PC-9 (cell line): ENCODE measurements at places on chromosomes 2 and 18. TPM values are rescaled to one million over a fixed set of nuclear protein-coding genes. Genes with fewer than 3 reads are reported as not detected.

GRCh38 chr18:56124186-56124585, 514.2 kb downstream of the TXNL1 start:
- no peak for DNase-seq

DNA sequence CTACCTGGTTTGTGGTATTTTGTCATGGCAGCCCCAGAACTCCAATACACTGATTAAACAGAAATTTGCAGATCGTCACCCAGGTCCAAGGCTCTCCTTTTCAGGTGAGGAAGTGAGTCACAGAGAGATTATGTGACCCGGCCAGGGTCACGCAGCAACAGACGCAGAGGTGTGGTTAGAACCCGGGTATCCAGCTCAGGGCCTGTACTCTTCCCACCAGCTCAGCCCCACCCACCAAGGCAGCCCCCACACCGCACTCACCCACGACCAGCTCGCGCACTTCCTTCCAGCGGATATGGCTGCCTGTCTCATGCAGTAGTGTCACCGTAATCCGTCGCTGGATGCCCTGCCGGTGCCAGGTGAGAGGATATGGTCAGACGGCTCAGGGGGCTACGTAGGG, 48.1 kb downstream of the AQP12A start:
- DNase-seq = peak; percentile 68

EMILIN1 gene
- total RNA-seq = 0.83 and 1.6 TPM in 2 replicates

DNA sequence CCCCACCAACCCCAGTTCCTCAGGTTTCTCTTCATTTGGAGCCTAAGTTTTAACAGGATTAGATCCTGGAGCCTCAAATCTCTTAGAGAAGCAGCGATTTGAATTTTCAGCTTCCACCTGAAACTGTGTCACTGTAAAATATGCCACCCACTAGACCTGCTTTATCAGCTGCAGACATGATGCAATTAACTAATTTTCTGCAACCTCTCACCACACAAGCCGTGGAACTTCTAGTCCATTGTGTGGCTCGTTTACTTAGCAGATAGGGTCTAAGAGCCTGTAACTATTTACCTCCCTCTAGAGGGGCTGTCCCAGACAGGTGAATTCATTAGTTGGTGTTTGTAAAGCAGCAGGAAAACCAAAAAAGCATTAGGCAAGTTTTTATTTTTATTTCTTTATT, 31.6 kb upstream of the FZD5 start:
- no peak for DNase-seq

DNA sequence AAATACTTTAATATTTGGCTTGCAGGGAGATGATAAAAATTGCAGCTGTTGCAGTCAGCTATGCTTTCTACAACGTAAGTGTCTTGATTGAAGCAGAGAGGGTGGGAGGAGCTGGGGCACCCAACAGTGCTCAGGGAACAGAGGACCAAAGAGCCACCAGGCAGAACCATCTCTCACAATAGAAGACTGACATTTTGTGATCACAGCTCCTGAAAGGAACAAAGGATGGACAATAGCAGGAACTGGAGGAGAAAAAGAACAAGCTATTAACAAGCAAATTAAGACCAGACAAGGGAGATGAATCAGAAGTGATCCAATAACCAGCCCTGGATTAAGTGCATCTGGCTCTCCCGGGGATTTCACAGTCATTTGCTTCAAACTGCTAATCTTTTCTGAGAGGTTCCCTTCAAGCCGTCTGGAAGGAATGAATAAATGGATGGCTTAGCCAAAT, 65.7 kb upstream of the SMAD2 start:
- DNase-seq = no peak

- no peak for DNase-seq
Observed at GRCh38 chr2:34831096-34831495, 1232.0 kb upstream of the FAM98A start.

GRCh38 chr2:112150447-112150846, 12.3 kb downstream of the FBLN7 start:
- peak; percentile 19 for DNase-seq

PAIP2B gene
- total RNA-seq = 5.4 and 6.1 TPM in 2 replicates

PLEKHH2 gene
- total RNA-seq = 1.6 and 2.3 TPM in 2 replicates

GRCh38 chr2:85446296-85447221, 28.0 kb downstream of the SH2D6 start:
- DNase-seq = no peak

DNA sequence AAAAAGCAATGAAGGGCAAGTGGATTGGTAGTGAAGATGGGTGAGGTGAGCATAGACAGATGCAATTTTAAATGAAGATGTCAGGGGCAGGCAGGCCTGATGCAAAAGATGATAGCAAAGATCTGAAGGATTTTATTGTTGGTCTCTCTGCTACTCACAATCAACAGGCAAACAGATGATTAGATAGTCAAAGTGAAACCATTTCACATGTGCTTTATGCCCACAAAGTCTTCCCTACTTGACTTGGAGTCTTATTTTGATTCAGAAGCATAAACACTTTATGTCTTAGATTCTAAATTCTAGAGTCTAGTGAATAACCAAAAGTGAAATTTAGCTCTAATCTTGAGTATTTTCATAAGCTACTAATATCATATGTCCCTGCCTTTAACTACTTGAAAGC, 153.8 kb upstream of the HNRNPA3 start:
- DNase-seq = no peak
